ENCODE measurements at places on chromosomes 16 and 17.

DNA sequence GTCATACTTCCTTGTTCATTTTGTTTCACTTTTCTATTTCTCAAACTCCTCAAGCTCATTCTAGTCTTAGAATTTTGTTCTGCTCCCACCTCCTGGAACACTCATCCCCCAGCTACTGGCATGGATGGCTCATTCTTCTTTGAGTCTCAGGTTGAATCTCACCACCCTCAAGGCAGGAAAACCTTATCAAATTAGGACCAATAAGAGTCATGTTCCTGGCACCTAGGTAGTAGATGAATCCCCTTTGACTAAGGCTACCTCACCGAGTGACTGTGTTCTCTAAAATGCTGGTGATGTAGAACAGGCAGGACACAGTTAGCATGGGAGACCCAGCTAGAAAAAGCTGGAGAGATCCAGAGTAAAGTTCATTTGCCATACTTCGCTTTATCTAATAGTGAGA lies 1050.8 kb upstream of the EEF2KMT start:
- DNase-seq, result no peak

DNA sequence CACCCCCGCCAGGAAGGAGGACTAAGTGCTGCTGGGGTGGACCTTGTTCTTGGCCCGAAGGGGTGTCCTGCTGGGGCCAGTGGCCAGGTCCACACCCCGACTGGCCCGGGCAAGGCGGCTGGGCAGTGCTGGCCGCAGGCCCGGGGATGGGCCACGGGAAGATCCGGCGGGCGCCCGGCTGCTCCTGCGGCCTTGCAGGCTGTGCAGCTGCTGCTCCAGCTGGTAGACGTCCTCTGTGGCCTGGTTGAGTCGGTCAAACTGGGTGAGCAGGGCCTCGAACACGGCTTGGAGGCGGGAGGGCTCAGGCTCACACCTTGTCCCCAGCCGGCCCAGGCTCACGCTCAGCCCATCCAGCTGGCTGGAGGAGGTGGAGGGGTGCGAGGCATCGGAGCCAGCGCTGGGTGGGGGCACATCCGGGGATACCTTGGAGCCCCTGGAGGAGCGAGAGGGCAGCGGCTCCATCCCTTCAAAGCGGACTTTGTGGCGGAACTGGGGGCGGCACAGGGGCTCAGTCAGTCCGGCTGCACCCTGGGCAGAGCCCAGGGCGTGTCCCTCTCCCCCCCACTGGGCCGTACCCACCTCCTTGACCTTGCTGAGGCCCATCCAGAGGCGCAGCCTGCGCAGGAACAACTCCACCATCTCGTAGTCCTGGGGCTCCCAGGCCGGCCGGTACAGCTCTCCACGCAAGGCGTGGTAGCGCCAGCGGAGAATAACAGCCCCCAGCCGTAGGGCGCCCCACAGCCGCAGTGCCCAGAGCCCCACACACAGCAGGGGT lies 42.1 kb downstream of the TSC2 start:
- DNase-seq, result no peak

DNA sequence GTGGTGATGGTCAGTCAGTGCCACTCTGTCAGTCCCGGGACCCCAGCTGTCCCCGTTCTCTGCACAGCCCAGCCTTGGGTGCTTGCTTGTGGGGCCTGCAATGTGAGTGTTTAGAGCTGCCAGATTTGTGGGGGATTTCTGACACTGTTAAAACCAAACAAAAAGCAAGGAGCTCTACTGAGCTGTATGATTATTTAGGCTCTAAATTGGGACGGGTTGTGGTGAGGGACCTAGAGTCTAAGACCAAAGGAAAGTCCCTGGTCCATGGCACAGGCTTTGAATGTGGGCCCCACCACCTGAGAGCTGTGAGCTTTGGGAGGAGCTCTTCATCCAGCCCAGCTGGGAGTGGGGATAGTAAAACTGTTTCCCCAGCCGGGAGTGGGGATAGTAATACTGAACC lies 63.3 kb downstream of the KSR1 start:
- DNase-seq, result no peak

- DNase-seq, result no peak
Observed at GRCh38 chr17:17750881-17751280, 69.6 kb downstream of the RAI1 start.

GRCh38 chr17:16281351-16281750 lies 64.3 kb downstream of the PIGL start:
- no peak for DNase-seq

- DNase-seq, result no peak
Observed at GRCh38 chr16:81797443-81797842, 18.4 kb downstream of the PLCG2 start.
